ENCODE measurements at places on chromosomes 7 and 10.

GRCh38 chr7:42080841-42081586 is 156.0 kb downstream of the GLI3 start:
- DNase-seq = no peak

DNA sequence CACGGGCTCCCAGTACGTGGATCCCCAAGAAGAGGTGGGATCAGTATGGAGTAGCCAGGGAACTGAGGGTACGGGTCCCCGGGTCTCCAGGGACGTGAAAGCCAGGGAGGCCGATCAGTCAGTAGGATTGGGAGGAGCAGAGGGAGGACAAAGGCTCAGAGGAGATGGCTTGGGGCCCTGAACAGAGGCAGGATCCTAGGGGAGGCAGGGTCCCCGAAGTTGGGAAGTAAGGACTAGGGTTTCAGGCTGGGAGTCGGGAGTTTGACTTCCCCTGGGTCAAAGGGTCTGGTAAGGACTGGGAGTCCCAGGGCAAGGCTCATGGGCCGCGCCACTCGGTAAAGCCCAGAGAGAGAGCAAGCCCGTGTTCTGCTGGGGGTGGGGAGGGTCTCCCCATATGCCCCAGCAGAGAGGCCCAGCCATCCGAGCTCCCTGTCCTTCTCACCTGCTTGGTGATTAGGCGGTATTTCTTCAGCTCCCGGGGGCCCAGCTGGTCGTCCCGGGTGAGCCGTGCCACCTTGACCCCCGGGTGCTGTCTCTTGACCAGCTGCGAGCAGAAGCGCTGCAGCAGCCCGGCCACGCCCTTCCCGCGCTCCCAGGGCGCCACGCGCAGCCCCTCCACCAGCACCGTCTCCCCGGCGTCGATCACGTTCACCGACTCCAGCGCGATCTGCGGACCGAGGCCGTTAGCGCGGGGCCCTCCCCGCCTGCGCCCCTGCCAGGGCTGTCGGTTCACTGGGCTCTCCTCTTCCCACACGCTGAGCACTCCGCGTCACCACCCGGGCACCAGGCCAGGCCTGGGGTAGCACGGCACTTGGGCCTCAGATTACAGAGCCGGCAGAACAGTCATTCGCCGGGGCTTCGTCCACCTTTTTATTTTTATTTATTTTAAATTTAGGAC is 7.0 kb downstream of the NAT16 start:
- no peak for DNase-seq

DNA sequence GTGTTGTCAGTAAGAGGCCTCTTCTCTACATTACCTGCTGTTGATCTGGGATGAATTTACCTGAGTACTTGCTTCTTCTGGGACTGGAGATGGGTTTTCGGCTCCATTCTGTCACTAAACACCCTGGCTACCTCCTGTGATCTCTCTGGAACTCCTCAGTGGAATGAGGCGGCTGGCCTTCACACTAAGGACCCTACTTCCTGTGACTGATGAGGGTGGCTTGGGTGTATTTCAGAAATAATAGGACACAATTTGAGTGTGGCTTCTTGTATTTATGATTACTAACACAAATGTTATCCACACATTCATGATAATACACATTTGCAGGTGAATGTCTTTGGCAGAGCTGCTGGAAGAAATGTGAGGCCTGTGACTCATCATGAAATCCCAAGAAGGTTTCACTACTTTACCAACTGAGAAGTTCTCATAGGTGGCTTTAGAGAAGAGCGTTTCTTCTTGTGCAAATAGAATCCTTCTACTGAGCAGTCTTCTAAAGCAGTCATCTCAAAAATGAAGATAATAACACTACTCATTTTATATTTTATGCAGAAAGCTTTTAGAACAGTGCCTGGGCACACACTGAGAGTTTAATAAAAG is 21.3 kb upstream of the EVX1 start:
- DNase-seq = no peak

DNA sequence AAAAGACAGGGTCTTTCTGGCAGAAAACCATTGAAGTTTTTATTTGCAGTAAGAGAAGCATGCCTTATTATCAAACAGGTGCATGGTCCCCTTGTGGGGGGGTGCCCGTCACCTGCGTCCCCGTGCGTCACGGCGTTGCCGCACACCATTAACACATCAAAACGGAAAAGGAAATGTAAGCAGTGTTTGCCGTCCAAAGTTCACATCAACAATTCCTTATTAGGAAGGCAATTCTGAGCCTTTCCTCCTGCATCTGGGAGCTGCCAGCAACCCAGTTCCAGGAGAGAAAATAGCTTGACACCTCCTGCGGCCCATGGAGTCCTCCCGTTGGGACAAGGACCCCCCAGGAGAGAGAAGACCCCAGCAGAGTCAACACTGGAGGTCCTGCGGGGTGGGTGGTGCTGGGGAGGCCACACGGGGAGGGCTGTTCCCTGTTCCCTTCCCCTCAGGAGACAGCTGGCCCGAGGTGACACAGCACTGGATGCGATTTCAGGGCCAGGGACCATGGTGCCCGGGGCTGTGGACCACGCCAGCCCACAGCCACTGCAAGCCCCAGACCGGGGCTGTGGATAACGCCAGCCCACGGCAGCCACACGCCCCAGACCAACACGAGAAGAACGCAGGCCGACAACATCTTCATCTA is 39.5 kb downstream of the DIP2C start:
- DNase-seq = no peak

- DNase-seq = no peak
Measured at GRCh38 chr7:94043299-94043698, 39.1 kb upstream of the BET1 start.

- DNase-seq = no peak
Measured at GRCh38 chr10:22723343-22723779, 9.0 kb upstream of the PIP4K2A start.

DNA sequence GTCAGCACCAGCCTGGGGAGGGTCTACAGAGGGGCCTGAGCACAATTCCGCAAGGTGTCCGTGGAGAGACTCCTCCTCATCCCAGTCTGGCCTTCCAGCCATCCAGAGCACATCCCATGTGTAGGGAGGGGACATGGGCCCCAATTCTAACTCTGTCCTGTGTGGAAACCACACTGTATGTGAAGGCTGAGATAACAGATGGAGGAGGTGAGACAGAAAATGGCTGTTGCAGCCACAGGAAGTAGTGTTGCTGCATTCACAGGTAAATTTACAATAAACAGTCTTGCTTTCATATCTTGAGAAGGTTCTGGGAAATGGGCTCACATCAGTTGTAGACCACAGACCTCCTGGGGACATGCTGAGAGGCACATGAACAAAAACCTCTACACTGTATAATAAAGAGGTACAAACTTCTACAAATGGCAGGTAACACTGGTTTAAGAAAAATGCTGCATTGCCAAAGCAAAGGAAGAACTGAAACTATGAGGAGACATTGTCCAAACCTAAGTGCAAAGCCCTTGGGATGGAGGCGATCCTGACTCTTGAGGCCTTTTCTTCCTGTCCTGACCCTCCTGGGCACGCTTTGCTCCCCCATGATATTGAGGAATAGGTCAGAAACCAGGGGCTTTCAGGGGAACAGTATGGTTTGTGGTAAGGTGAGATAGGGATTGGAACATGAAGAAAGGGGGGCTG is 21.6 kb upstream of the GIMAP2 start:
- no peak for DNase-seq

GRCh38 chr7:133948588-133948987 is 178.6 kb upstream of the LRGUK start:
- no peak for DNase-seq

DNA sequence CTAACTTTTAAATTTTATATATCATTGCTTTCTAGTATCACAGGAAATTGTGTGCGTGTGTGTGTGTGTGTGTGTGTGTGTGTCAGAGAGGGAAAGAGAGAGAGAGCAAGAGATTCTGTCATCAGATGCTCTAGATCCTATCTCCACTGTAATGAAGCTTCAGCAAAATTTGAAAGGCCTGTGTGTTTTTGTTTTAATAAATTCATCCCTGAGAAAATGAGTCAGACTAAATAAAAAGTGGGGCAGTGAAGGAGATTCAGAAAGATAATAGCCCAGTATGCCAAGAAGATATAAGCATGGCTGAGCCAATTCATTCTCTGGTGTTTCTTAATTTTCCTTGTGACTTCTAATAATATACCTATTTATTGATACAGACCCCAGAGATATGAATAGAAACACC is 184.2 kb upstream of the TMEM196 start:
- DNase-seq = no peak

- DNase-seq = no peak
Measured at GRCh38 chr10:44685747-44686146, 225.4 kb upstream of the TMEM72 start.
